ENCODE measurements at places on chromosomes 16 and 17.
A peak's percentile ranks its signal among the peaks of the same experiment; 100 is the strongest.

DNA sequence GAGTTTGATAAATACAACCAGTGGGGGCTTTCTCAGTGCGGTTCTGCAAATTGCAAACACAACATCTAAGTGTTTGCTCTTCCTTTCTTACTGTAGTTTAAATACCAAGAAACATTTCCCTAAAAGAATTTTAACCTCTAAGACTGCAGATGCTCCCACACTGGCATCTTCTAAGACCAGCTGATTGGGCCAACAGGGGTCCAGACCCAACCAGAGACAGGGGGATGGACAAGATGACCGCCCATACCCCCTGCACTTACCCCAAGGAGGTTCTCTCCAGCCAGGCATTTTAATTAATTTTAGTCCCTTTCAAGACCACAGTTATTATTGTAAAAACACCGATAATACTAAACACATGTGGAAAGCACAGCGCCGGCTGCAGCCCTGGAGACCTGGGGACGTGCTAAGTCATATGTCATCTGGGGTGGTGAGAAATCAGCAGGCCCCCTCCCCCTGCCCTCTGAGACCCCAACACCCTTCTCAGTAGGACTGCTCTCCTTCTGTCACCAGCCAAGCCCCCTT is 242.3 kb downstream of the SOX9 start:
- no peak for DNase-seq

DNA sequence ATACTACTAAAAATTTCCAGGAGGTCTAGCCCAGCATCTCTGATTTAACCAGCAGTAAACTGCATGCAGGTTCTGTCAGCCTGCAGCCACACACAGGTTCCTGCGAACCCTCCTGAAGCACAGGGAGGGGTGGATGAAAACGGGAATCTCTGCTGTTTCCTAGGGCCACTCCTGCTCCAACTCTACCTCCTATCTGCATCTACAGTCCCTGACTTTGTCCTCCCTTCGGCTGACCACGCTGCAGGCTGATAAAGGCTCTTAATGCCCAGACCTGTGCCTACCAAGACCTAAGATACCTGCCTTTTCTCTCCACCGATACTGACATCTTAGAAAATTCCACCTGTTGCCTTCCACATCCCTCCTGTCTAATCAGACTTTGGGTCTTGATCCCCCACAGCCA is 50.2 kb downstream of the CYTH1 start:
- no peak for DNase-seq

DNA sequence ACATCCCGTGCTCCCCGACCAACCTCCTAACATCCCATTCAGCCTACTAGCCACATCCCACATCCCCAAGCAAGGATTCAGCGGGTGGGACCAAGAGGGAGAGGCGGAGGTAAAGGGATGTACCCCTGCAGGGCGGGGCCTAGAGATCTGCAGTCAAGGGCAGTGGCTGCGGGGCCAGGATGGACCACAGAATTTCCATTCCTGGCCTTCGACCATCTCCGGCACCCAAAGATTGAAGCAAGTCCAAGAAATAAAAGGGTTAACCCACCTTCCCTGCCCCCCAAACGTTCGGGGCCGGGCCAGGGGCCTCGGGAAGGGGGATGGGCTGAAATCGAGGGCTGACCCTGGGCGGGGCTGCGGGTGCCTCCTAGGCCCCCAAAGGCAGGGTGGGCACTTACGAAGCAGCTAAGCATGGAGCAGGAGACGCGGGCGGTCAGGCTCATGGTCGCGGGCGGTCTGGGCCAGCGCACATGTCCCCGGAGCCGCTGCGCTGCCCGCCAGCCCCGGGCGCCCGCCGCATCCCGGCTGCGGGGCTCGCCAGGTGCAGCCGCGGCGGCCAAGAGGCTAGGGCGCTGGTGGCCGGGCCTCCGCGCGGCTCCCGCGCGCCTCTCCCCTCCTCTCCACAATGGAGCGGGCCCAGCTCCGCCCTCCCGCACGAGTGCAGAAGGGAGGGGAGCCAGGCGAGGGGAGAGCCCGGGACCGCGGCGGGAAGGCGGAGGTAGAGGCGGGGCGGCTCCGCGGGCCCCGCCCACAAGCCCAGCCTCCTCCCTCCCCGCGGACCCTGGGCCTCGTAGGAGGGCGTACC is at the start of gene MTMR4:
TSS of gene MTMR4 (minus strand) at position 674 of the 805 bp plus-strand sequence. CDS start at position 443, 231 bp downstream.
- DNase-seq: peak; percentile 77

DNA sequence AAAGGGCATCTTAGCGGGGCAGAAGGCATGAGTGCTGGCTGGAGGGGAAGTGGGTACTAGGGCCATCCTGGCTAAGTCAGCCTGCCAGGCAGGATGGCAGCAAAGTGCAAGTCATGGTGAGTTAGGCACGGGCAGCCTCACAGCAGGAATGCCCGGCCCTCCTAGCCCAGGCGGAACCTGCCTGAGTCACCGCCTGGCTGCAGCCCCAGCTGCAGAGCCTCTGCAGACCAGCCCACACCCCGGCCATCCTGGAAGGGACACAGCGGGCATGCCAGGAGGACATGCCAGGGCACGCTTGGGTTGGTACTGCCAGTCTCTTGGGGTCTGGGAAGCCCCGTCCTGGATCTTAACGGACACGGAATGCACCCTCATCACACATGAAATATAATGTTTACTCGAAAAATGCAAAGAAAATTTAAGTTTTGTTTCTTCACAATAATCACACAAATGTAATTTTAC is 5.0 kb upstream of the ALDH3A1 start:
- DNase-seq: no peak

- DNase-seq: peak; percentile 61
Measured at GRCh38 chr16:65745-66144, 6.7 kb downstream of the RHBDF1 start.

- DNase-seq: no peak
Measured at GRCh38 chr17:45380991-45381390, 51.7 kb downstream of the ARHGAP27 start.

- DNase-seq: no peak
Measured at GRCh38 chr17:75834279-75834920, 9.8 kb downstream of the UNC13D start.

DNA sequence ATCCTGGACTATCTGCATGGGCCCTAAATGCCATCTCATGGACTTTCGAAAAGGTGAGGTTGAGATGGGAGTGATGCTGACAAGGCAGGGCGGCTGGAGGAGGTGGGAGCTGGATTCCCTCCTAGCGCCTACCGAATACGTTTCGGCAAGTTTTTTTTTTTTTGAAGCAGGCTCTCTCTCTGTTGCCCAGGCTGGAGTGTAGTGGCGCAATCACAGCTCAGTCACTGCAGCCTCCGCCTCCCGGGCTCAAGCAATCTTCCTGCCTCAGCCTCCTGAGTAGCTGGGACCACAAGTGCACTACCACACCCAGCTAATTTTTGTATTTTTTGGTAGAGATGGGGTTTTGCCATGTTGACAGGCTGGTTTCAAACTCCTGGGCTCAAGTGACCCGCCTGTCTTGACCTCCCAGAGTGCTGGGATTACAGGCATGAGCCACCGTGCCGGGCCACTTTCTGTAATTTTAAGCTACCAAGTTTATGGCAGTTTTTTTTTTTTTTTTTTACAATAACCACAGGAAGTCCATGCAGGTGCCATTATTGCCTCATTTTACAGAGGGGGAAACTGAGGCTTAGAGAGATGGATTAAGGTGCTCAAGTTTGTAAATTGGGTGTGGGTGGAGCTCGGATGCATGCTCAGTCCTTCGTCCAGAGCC is 246.4 kb downstream of the PRKCA start:
- no peak for DNase-seq

DNA sequence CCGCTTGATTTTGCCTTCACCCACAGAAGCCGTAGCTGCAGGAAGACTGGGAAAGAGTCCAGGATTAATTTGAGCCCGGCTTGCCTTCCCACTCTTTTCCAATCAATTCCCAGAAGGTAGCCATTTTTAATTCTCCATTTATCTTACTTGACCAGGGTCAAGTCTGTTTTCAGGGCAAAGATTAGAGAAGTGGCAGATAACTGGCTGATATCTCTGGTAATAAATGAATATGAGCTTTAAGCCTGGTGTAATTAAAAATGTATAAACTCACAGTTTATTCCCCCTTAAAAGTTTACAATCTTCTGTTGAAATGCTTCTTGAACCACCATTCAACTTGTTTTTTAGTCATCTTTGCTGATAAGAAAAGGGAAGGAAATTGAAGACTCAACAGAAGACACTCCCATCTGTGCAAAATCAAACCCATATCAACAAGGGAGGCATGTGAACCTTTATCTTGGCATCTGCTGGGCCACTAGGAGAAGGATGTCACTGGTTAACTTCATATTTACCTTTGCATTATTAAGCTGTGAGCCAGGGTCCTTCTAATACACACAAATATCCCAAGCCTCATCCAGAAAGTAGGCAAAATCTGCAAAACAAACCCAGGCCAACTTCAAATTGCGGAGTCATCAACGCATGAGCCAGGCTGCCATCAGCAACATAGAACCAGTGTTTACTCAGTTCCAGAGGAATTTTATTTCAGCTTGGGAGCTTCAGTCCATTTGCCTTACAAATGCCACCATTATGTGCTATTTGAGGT is 314.6 kb upstream of the MAF start:
- no peak for DNase-seq

DNA sequence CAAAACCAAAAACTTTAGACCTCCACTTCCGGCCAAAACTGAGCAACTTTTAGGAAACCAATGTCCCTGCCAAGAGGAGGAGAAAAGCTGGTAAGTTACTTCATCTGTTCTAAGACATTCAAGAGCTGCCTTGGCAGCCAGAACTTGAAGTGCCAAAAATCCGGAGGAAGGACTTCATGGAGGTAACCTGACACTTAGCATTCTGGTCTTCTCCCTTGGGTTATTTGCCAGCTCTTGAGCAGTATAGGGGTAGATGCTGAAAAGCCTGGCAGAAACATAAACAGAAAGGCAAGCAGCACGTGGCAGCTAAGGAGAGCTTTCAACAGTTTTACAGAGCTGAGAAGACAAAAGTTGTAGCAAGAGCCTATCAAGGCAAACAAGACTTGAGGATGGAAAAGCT is 53.2 kb downstream of the CDYL2 start:
- DNase-seq: no peak

Measured in right kidney (tissue), 9 donors.